Right lobe of liver (tissue), 6 donors: ENCODE measurements at places on chromosomes 5 and 9.
A peak's percentile ranks its signal among the peaks of the same experiment; 100 is the strongest.

- DNase-seq: no peak
Observed at GRCh38 chr5:27908341-27908740, 870.0 kb upstream of the CDH9 start.

DNA sequence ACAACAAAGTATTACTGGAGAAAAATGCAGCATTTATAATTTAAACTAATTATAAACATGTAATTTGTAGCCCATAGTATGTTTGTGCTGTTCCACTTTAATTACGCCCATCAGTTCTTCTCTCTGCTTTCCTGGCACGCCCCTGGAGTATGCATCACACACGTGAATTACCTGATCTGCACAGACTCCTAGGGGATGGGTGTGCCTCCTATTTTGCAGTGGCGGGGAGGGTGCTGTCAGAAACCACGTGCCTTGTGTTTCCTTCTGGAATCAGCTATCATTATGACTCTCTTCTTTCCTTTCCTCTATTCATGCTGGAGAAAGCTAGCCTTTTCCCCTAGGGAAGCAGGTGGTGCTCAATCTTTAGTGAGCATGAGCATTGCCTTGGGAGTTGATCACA is 43.3 kb downstream of the RPS23 start:
- DNase-seq: no peak

DNA sequence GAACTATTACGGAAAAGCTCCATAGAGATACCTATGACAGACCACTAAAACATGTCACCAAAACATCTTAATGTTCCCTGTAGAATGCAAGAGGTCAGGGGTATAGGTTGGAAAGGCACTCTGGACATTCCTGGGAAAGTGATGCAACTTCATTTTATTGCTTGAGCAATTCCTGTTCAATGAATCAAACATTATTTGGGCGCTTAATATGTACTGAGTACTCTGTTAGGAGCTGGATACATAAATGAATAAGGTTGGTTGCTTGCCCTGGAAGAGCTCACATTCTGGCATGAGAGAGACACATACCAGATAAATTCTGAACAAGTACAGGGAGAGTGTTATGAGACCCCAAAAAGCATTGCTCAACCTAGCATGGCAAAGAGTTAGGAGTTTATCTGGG is 408.9 kb upstream of the DMAC1 start:
- no peak for DNase-seq

DNA sequence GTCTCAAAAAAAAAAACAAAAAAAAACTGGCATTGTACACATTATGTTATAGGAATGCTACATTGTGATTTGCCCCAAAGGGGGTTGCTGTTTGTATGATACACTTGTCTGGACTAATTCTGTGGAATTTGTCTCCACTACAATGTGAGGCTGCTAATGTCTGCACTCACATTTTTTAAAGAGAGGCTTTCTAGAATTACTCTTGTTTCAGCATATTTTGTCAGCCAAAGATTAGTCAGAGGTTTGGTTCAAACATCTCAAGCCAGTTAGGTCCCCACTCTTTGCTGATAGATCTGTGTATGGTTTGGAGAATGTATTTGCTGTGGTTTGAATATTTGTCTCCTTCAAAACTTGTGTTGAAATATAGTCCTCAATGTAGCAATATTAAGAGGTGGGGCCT is 59.3 kb upstream of the ZNF169 start:
- DNase-seq: no peak

DNA sequence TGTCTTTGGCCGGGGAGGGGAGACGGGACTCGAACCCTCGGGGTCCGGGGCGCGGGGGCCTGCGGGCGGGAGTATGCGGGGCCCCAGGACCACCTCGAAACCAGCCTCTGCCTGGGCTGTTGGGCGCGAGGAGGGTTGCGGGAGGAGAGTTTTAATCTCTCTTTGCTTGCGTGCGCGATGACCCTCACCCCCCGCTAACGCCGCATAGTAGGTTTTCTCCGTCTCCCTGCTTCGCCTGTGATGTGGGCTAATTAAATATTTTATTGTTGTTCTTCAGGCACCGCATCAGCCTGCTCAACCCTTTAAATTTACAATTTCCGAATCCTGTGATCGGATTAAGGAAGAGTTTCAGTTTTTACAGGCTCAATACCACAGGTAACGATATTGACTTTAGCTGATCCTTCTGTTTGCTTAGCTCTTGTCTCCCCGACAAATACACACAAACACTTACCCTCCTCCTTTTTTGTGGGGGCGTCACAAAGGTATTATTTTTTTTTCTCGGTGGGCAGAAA is 1.7 kb downstream of the TLE4 start:
- DNase-seq: peak; percentile 70

DNA sequence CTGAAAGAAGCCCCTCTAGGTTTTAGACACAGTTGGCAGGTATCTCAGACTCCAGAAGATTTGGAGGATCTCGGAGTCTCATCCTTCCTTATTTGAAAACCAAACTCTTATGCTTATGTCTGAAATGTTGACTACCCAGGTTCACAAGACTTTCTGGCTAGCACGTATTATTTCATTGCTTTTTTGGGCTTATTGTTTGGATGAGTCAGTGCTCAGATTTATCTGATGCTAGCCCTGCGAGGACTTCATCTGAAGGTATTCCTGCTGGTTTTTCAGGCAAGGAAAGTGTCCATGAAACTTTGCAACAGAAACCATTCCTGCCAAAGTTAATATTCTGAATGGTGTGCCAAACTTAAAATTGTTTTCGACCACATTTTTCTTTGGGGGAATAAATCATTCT is 8.5 kb downstream of the OSTF1 start:
- DNase-seq: no peak

DNA sequence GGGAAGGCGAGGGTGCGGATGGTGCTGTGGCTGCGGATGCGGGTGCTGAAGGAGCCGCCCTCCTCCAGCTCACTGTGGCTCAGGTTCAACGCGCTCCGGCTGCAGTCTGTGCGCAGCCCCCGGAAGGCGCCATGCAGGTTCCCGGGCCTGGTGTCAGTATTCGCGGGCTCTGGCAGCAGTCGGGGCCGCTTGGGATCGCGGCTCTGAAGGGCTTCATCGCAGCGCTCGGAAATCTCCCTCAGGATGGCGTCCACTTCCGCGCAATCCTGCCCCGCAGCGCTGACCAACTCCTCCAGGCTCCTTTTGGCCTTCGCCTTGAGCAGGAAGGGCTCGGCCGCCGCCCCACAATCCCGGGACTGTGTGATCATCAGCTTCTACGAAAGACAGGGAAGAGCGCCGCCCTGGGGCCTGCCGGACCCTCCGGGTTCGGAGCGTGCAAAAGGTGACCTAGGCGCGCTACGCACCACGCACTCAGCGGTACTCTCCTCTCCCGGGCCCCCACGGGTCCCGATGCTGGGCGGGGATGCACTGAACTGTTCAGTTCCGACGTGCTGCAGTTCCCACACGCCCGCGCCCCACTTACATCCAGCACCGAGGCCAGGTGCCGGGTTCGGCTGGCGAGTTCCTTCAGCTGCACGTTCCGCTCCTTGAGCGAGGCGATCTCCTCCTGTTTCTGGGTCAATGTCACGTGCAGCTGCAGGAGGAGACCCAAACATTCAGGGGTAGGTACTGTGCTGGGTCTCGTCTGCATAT is 6.5 kb downstream of the MCIDAS start:
- DNase-seq: no peak

- peak; percentile 43 for DNase-seq
Observed at GRCh38 chr5:179906795-179907555, 722 bp downstream of the TBC1D9B start.

- DNase-seq: no peak
Observed at GRCh38 chr5:79837761-79838551, 148.3 kb downstream of the CMYA5 start.

- no peak for DNase-seq
Observed at GRCh38 chr9:99796231-99796630, 25.5 kb upstream of the NR4A3 start.

GRCh38 chr5:64646169-64646568 is 44.1 kb upstream of the SHISAL2B start:
- no peak for DNase-seq

DNA sequence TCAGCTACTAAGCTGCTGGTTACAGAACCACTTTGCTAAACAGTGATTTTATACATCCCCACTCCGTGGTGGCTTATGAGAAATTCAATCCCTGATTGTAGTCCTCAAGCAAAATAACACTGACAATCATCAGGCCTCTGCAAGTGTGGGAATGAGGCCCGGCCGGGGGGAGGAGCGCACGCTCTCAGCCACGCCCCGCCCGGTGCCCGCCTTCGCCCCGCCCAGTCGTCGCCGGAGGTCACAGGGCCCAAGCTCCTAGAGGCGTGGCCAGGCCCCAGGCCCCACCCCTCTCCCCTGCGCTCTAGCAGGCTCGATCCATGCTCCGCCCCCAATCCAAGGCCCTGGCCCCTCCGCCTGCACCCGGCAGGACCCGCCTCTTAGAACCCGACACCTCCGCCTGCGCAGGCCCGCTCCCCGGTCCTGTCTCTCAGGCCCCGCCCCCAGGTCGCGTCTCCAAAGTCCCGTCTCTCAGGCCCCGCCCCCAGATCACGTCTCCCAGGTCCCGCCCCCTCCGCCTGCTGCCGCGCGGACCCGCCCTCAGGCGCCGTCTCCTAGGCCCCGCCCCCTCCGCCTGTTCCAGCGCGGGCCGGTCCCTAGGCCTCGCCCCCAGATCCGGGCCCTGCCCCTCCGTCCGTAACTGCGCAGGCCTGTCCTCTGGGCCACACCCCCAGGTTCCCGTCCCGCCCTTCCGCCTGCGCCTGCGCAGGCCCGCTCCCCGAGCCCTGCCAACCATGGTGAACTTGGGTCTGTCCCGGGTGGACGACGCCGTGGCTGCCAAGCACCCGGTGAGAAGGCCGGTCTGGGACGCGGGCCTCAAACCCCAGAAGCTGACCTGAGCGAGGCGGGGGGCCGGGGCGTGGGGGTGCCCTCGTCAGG is at the start of gene TMEM141:
TSS of gene TMEM141 (plus strand) at position 705 of the 876 bp plus-strand sequence. CDS start at position 732, 27 bp downstream.
- DNase-seq: peak; percentile 100

GRCh38 chr9:24899463-24899862 is 353.8 kb upstream of the IZUMO3 start:
- DNase-seq: no peak

- no peak for DNase-seq
Observed at GRCh38 chr5:14455814-14456321, 125.7 kb upstream of the OTULINL start.

DNA sequence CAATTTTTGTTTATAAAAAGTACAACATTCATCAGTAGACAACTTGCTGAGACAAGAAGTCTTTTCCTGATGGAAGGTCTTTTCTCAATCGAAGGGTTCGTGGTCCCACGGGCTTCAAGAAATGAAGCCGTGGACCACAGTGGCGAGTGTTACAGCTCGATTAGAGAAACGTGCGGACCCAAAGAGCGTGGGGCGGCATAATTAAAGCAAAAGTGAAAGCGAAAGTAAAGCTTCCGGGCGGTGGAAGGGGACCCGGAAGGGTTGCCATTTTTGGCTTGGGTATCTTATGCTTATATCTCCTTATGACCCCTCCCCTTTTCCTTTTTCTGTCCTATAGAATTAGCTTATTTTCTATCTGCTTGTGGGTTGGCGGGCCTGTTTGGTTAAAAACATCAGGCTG is 2309.4 kb upstream of the ACO1 start:
- DNase-seq: no peak

GRCh38 chr5:92641031-92641962 is 939.7 kb downstream of the NR2F1-AS1 start:
- DNase-seq: peak; percentile 29
